B cell (primary cell): ENCODE measurements at places on chromosomes 11 and 22. TPM values are rescaled to one million over a fixed set of nuclear protein-coding genes. Genes with fewer than 3 reads are reported as not detected.

The ZNF280B gene
- 0.67 and 0.88 TPM in 2 replicates for polyA plus RNA-seq

The SMTNL1 gene
- not detected in 2 replicates for polyA plus RNA-seq

The APOL3 gene
- polyA plus RNA-seq: 55.0 and 67.0 TPM in 2 replicates

The MS4A15 gene
- not detected in 2 replicates for polyA plus RNA-seq

The PTPRCAP gene
- 353 and 565 TPM in 2 replicates for polyA plus RNA-seq

The PSMA1 gene
- 91.4 and 106 TPM in 2 replicates for polyA plus RNA-seq

The TMEM179B gene
- 43.2 and 64.3 TPM in 2 replicates for polyA plus RNA-seq

The DTX4 gene
- polyA plus RNA-seq: 10.7 and 11.7 TPM in 2 replicates

The VWCE gene
- 0.30 and 0.39 TPM in 2 replicates for polyA plus RNA-seq

The PYGM gene
- polyA plus RNA-seq: 9.6 and 13.2 TPM in 2 replicates

The OR4A16 gene
- polyA plus RNA-seq: not detected in 2 replicates

The CAT gene
- 54.8 and 91.7 TPM in 2 replicates for polyA plus RNA-seq

The RNH1 gene
- 156 and 159 TPM in 2 replicates for polyA plus RNA-seq

The SNAP29 gene
- 7.8 and 13.4 TPM in 2 replicates for polyA plus RNA-seq

The DBX1 gene
- not detected in 2 replicates for polyA plus RNA-seq

The SLC35F2 gene
- polyA plus RNA-seq: 10.9 and 13.4 TPM in 2 replicates

The PTGDR2 gene
- polyA plus RNA-seq: 0.03 and 0.04 TPM in 2 replicates

The SYT7 gene
- 0.07 TPM in 1 of 2 replicates, not detected in the other for polyA plus RNA-seq

The OR2D3 gene
- not detected in 2 replicates for polyA plus RNA-seq

The TUBGCP6 gene
- polyA plus RNA-seq: 174 and 178 TPM in 2 replicates
